ENCODE measurements at places on chromosomes 4 and X.

DNA sequence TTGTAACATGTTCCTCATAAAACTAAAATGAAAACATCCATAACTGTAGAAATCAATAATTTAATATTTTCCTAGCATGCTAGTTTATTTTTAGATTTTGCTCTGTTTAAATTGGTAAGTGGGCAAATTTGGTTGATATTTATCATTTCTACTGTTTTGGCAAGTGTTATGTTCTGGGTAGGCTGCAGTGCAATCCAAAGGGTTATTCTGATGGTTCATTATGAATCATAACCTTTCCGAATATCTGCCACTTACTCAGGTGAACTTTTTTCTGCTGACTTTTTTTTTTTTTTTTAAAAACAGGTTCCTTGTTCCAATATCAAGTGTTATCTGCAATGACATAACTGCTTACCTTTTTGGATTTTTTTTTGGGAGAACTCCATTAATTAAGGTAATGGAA, 52.0 kb downstream of the CDS1 start:
- DNase-seq, result no peak

- DNase-seq, result no peak
Measured at GRCh38 chr4:174154215-174154854, 129.1 kb downstream of the FBXO8 start.

DNA sequence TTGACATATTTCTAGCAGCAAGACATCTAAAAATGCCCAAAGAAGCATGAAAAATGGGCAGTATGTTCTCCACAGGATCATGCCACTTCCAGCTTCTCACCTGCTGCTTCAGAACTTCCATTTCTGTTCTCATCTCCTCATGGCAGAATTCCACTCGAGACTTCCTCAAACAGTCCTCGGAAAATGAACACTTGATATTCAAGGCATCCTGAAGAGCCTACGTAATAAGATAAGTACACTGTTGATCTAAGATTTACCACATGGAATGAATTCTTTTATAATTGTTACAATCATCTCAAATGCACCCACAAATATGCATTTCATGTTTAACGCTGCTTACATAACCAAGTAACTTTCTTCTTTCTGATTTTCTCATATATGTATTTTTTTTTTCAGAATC, 14.1 kb downstream of the TNIP3 start:
- DNase-seq, result no peak

DNA sequence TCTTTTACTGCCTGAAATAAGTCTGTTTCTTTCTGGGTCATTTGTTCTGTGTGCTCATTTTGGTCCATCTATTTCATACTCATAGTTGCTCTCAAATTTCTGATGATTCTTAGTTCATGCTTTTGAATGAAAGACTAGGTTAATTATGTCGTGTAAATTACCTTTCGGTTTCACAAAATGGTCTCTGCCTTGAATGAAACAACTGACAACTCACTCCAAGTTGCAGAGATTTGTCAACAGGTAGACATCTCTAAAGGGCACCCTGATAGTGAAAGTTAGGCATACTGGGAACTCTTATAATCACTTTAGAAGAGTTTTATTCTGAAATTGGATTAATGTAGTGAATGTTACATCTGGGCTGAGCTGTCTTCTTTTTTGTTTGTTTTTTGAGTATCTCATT, 726.9 kb downstream of the PDHA2 start:
- no peak for DNase-seq

GRCh38 chrX:13747836-13748235, 13.3 kb downstream of the OFD1 start:
- no peak for DNase-seq

- DNase-seq, result no peak
Measured at GRCh38 chrX:5898463-5898862, 330.2 kb downstream of the NLGN4X start.

- DNase-seq, result no peak
Measured at GRCh38 chr4:147570616-147571015, 46.6 kb upstream of the TMEM184C start.

- DNase-seq, result no peak
Measured at GRCh38 chrX:110396735-110397134, 38.1 kb downstream of the RTL9 start.

DNA sequence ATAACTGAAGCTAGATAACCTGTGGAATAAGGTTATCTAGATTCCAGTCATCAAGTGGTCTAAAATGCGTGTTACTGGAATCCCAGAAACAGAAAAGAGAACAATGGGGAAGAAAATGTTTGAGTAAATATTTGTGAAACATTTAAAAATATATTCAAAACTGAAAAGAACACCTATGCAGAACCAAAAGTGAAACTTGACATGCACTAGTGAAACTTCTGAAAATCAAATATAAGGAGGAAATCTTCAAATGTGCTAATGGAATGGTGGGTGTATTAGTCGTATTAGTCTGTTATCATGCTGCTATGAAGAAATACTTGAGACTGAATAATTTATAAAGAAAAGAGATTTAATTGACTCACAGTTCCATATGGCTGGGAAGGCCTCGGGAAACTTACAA, 512.4 kb upstream of the KLHL4 start:
- DNase-seq, result no peak

- no peak for DNase-seq
Measured at GRCh38 chrX:47458528-47458927, 24.5 kb downstream of the ZNF41 start.

DNA sequence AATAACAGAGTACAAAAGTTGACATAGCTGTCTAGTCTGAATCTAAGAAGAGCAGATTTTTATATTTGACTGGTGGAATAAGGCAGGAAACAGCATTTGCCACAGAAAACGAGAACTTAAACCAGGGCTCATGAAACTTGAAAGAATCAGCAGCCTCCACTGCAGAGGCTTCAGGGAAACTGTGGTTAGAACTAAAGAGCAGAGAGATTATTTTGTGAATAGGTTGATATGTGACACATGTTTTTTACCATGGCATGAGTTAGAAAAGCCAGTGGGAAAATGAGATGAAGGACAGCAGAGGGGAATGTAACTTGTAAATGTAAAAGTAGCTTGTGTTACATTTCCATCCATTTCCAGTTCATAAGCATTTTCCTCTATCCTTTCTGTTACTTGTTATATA, 63.7 kb upstream of the CAMK2D start:
- no peak for DNase-seq

DNA sequence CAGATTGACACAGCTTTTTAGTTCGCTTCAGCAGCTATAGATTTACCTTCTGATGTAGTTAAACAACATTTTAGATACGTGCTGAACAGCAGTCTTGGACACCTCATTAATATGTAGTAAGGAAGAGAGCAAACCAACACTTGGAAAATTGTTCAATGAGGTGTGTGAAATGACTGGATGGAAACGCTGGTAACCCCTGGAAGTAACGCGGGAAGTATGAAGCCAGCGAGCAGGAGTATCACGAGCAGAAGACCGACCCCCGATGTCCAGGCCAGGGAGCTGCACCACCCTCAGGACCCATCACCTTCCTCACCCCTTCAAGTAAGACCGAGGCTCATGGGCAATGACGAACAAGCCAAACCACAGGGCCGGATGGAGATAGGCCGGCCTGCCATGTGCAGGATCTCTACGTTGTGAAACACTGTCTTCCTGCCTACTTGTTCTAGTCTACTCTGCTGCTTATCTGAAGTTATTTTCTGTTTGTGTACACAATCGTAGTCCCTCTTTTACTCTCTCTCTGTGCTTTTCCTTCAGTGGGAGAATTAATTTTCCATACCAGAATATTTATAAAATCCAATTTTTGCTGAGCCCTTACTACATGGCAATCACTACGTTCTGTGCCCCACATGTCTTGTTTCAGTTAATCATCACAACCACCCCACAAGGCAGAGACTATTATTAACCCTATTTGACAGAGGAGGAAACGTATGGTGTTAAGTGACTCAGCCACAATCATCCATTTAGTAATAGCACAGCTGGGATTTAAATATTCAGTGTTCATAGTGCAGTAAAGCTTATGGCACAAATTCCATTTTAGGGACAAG, 221.7 kb downstream of the APBB2 start:
- DNase-seq, result no peak

GRCh38 chr4:3476936-3477749, 14.0 kb downstream of the DOK7 start:
- DNase-seq, result no peak

GRCh38 chr4:78654807-78655206, 103.2 kb downstream of the ANXA3 start:
- DNase-seq, result no peak

GRCh38 chr4:87698394-87698793, 48.3 kb downstream of the DMP1 start:
- no peak for DNase-seq

Data from iPS DF 6.9 (cell line).